ENCODE measurements at places on chromosomes 6 and 20.

DNA sequence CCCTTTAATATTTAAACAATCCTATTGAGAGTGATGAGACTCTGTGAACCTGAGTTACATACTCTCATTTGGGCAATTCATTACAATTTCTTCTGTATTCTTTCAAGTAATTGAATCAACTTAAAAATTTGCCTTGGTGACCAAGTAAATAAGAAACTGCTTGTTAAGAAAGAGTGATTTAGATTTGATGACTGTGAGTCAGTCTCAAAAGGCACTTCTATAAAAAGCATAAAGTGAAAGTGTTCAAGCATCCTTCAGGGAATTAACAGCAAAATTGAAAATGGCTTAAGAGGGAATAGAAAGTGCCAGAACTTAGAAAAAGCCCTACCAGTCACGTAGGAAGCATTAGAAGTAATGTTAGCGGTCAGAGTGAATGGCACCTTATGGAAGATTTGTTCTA lies 654.7 kb downstream of the EPM2A start:
- no peak for DNase-seq

GRCh38 chr6:66522864-66523263 lies 815.8 kb upstream of the EYS start:
- DNase-seq: no peak

DNA sequence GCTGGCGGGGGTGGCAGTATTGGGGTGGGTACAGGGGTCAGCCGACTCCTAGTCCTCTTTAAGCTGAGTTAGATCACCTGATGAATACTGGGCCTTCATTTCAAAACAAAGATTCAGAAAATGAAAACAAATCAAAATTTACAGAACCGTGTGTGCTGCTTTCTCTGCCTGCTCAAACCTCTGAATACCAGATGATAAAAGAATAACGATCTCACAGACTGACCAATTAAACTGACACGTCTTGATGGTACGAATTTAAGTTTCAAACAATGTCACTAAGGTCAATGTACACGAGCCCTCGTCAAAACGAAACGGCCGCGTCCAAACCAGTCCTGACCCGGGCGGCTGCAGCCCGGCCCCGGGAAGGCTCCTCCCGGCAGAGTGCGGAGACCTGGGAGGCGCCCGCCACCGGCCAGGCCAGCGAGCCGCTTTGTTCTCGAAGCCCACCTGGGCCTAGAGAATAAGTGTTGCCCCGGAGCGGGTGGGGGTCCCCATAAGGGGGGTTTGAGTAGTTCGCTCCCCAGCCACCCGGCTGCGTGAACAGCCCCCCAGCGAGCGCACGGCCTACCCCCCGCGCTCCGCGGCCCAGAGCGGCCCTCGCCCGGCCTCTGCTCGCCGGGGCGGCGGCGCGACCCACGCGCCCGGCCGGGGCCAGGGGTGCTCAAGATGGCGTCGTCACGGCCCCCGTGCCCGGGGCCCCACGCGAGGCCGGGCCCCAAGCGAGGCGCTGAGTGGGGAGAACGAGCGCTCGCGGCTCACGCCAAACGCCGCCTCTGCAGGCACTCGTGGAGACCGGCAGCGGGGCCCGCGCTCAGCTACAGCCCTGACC lies 728 bp downstream of the PSMA7 start:
- DNase-seq: peak; percentile 22

DNA sequence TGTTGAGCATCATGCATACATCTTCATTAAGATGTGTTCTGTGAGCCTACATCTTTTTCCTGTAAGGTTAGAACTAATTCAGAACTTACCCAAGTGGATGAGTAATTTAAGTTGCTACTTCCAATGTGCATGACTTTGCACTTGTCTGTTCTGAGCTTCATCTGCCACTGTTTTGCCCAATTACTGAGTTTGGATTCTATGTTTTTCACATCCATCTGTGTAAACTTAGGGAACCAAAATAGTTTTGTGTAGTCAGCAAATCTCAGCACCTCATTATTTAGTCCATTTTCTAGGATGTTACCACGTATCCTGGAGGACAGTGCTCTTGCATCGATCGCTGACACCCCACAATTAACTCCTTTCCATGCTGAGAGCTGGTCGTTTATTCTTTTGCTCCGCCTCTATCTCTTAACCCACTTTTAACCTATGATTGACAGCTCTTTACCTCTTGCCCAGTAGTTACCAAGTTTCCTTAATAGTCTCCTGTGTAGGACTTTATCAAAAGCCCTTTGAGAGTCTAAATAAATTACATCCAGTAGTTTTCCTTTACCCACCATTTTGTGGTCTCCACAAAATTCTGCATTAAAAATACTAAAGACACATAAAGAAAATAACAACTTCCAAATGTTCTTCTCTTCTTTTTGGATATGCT lies 44.2 kb upstream of the CITED2 start:
- no peak for DNase-seq

DNA sequence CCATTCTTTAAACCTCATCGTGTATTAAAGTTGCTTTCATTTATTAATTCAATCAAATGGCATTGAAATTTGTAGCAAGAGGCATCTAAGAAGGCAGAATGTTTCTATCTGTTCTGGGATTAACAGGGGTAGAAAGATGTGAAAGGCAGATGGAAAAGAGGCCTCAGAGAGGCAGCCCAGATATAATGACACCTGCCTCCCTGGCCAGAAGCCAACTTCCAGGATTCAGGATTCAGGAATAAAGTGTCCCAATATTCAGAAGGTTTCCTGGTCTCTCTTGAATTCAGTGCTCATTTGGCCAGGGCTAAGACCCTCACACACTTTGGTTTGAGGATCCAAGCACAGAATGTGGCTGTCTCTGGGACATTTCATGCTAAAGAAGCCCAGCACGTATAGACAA lies 39.9 kb downstream of the HLA-B start:
- DNase-seq: no peak

GRCh38 chr6:144896289-144896688 lies 611.2 kb downstream of the UTRN start:
- no peak for DNase-seq

GRCh38 chr20:38386004-38386403 lies 39.7 kb downstream of the LBP start:
- DNase-seq: no peak

GRCh38 chr20:1264727-1265126 lies 1.4 kb upstream of the SNPH start:
- no peak for DNase-seq

- no peak for DNase-seq
Measured at GRCh38 chr6:20286968-20287565, 74.8 kb upstream of the MBOAT1 start.

- no peak for DNase-seq
Measured at GRCh38 chr20:44185574-44185973, 1.4 kb downstream of the JPH2 start.

- no peak for DNase-seq
Measured at GRCh38 chr6:92989656-92990055, 429.7 kb downstream of the EPHA7 start.

GRCh38 chr6:66561479-66561878 lies 854.5 kb upstream of the EYS start:
- no peak for DNase-seq

GRCh38 chr20:54623991-54624569 lies 148.7 kb downstream of the DOK5 start:
- DNase-seq: no peak

DNA sequence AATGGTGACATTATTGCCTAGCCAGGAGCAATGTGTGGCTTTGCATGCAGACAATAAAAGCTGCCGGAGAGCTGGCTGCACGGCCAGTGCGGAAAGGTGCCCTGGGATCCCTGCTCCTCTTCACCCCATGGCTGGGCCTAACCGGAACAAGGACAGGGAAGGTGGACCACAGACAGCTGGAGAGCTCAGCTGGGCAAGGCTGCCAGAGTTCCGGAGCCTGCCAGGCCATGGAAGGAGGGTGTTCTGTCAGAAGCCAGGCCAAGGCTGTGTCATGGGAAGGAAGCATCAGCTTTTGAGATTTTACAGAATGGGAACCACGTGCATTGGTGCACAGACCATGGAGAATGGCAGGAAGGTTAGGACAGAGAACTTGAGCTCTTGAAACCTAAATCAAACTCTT lies 25.0 kb downstream of the MAP1LC3A start:
- DNase-seq: no peak

- no peak for DNase-seq
Measured at GRCh38 chr20:47048054-47048453, 153.4 kb downstream of the EYA2 start.

- no peak for DNase-seq
Measured at GRCh38 chr20:4471221-4471620, 250.5 kb upstream of the PRND start.

DNA sequence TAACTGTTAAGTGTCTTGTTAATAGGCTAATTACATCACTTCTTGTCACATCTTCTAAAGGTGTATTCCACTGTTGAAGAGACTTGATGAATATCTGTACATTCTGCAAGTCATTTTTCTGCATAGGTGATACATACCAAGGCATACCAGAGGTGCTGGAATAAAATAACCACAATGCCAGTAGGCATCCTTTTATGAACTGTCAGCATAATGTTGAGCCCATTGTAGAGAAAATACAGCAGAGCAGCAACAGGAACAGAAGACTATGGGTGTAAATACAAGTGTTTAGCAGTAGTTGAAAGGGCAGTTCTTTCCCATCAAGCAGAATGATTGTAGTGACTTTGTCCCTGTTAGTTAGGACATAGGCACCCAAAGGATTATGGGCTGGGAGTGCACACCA lies 44.4 kb upstream of the ZNF337 start:
- no peak for DNase-seq

- DNase-seq: no peak
Measured at GRCh38 chr6:21596949-21597682, 3.6 kb downstream of the SOX4 start.

DNA sequence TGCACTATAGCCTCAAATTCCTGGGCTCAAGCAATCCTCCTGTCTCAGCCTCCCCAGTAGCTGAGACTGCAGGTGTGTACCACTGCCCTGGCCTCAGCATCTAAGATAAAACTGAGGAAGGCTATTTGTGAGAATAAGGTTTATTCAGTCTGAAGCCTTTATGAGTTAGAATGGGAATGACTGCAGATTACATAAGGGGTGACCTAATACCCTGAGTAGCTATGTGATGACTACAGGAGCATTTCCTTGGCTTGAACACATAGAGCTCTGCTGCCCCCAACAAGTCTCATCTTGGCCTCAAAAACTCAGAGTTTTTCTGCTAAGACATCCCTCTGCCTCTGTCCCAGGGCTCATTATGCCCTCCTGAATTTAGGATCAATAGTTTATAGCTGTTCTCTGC lies 7.6 kb downstream of the GSS start:
- no peak for DNase-seq

GRCh38 chr6:116616737-116617053 lies 416 bp downstream of the RSPH4A start:
- DNase-seq: no peak

DNA sequence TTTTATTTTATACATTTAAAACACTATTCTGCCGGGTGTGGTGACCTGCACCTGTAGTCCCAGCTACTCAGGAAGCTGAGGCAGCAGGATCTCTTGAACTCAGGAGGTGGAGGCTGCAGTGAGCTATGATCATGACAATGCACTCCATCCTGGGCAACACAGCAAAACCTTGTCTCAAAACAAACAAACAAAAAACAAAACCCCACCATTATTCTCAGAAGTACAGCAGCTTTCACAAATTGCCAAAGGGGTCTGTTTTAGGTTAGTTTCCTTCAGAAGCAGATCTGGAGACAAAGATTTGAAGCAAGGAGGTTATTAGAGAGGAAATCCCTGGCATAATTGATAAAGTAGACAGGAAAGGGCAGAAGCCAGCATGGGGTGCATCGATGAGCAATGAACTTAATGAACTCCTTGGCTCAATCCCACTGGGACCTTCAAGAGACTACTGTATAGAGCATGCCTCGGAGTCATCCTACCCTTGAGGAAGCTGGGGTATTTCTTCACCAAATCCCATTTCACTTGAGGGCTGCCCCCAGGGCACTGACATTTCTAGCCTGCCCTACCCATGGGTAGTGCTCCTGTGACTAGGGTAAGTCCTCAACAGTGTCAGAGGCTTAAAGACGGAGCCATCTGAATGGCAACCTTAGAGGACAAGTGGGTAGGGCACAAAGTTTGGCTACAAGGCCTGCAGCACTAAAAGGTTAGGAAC lies 43.2 kb upstream of the DDR1 start:
- DNase-seq: no peak

DNA sequence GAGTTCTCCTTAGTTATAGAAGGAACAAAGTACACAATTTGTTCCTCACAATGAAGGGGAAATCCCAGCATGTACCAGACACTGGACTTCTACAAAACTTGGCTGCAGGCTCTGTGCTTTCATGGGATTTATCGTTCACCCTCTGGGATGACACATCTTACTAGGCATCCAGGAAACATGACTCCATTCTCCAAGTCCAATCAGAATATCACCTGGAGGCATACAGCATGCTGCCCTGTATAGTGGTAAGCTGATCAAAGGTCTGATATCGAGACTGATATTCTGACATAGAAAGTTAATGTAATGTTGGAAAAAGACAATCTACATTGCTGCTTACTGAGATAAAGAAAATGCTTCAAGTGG lies 6.7 kb downstream of the RWDD2A start:
- no peak for DNase-seq

GRCh38 chr6:117110146-117110545 lies 155.2 kb upstream of the VGLL2 start:
- DNase-seq: no peak

DNA sequence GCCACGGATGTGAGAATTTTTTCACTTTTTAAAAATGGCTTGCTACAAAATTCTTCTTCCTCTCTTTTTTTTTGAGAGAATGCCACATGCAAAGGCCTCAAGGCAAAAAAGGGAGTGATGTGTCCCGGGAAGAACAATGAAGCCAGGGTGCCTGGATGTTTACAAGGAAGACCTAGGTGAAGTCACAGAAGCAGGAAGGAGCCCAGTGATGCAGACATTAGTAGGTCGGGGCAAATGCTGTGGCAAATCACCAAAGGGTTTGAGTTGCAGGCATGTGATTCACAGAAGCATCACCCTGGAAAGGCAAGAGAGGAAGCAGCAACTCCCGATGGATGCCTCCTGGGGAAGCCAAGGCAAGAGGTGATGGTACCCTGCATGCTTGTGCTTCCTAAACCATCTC lies 46.8 kb downstream of the FARS2 start:
- no peak for DNase-seq

DNA sequence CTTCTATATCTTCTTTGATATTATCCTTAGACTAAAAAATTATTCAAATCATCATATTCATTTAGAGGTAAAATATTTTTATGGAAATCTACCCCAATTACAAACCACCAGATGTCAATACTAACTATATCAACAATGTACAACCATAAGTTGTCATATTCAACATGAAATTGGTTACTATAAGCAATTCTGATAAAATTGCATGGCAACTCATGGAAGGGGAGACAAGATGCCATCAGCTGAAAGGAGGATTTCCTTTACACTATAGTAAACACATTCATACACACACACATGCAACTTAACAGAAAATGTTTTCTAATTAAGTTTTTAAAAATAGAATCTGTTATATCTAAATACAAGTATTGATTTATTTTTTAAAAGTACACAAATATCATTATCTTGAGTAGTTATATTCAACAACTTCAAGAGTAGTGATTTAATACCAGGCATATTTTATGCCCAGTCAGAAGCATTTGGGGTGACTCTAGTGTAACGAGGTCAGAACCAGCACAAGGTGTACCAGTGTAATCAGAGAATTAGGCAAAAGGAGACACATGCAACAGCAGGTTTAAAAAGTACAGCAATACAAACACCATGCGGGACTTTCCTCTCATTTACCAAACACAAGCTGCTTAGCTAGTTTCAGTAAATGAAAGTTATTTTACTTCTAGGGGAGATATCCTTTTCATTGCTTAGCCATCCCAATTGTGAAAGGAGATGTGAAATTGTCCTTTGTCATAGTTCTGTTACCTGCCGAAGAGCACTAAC lies 1.0 kb downstream of the FILIP1 start:
- no peak for DNase-seq

Measured in stimulated activated CD4-positive, alpha-beta T cell treated with anti-CD3 and anti-CD28 coated beads, TNF-alpha, amount 100 ng/mL, for 4 hours (primary cell).